ENCODE measurements at places on chromosomes 5 and 9.
A peak's percentile ranks its signal among the peaks of the same experiment; 100 is the strongest.

- no peak for DNase-seq
Measured at GRCh38 chr9:106868565-106868964, 5.6 kb downstream of the ZNF462 start.

GRCh38 chr9:35996358-35996970, 38.5 kb upstream of the OR2S2 start:
- DNase-seq, result peak; percentile 59

DNA sequence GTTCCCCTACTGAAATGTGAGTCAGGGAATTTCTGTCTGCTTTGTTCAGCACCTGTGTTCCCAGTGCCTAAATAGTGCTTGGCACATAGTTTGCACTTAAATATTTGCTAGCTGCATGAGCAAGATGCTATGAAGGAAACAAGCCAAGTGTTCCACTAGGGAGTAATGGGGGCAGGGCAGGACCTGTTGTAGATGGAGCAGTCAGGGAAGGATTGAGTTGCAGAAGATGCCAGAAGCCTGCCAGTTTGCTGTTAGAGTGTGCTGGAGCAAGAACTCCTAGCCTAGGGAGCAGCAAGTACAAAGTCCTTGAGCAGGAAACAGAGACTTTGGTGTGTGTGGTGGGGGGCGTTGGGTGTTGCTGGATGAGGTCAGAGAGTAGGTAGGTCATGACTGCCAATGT, 87.5 kb downstream of the DAB2IP start:
- DNase-seq, result no peak

DNA sequence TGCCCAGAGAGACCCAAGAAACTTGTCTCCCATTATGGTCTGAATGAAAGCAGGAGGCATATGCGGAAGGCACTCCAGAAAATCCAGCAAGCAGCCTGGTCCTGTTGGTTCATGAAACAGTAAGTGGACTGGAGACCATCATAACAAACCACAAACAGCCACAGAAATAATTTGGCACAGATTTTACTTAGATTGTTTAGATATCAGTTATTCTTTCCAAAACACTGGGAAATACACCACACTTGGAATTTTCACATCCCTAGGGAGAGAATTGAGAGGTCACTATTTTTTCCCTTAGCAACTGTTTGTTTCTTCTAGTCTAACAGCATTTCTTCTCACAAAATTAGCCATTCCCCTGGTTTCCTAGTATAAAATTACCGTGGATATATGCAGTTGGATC, 300.8 kb downstream of the OSTF1 start:
- no peak for DNase-seq

DNA sequence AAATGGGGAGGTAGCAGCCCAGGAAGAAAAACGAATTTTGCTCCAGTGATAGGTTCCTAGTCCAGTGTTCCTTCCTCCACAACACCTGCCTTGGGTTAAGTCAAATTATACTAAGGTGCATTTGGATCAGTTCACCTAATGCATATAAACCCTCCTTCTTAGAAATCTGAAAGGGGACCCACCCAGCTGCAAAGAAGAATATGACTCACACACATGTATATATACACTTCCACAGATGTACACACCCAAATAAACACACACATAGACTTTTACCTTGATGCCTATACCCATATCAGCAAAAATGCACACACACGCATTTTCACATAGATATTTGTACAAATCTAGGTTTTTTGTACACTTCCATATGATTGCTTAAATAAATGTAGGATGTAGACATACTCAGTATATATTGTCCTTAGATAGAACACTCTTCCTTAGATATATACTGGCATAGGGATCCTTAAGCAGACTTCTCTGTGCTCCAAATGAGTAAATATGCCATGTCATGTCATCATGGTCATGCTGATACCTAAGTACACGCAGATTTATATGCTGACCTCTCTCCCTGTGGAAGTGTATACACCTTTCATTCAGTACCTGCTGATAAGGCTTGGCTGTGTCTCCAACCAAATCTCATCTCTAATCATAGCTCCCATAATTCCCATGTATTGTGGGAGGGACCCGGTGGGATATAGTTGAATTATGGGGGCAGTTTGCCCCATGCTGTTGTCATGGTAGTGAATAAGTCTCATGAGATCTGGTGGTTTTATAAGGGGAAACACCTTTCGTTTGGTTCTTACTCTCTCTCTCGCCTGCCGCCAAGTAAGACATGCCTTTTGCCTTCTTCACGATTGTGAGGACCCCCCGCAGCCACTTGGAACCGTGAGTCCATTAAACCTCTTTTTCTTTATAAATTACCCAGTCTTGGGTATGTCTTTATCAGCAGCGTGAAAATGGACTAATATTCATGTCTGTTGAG, 10.2 kb downstream of the ADRB2 start:
- no peak for DNase-seq

GRCh38 chr9:127614961-127615360, 2.9 kb downstream of the STXBP1 start:
- no peak for DNase-seq

- no peak for DNase-seq
Measured at GRCh38 chr5:90386099-90386710, 23.4 kb downstream of the CETN3 start.

GRCh38 chr9:3758816-3759576, 233.2 kb upstream of the RFX3 start:
- no peak for DNase-seq

GRCh38 chr5:177509991-177510566, 453 bp upstream of the DOK3 start:
- DNase-seq, result no peak

- DNase-seq, result no peak
Measured at GRCh38 chr5:14213813-14214585, 70.9 kb downstream of the TRIO start.

- peak; percentile 37 for DNase-seq
Measured at GRCh38 chr5:132388244-132389050, 18.9 kb downstream of the SLC22A5 start.

DNA sequence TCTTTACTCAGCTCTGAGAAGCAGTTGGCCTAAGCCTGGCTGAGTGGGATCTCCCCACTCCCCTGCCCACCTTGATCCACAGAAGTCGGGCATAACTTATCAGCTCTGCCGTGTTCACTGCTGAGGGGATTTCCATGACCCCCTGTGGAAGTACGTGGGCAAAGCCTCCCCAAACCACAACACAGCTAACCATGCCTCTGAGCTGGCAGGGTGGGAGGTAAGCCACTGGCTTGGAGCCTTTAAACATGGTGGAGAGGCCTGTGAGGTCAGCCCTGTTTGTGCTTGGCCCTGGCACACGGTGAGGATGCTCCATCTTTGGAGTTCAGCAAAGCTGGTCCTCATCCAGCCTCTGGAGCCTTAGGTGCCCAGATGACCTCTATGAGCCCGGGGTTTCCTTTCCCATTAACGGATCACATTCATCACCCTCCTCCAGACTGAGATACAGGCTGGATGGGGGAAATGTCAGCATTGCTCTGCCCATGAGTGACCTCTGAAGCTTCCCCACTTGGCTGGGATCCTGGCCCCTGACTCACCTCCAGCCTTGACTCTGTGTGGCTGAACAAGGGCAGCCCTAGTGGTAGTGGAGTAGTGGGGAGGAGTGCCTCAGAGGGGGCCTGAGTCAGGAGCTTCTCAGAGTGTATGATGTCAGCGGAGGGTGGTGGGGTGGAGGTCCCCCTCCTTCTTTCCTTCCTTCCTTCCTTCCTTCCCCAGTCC, 6.2 kb downstream of the PDLIM4 start:
- DNase-seq, result peak; percentile 85

DNA sequence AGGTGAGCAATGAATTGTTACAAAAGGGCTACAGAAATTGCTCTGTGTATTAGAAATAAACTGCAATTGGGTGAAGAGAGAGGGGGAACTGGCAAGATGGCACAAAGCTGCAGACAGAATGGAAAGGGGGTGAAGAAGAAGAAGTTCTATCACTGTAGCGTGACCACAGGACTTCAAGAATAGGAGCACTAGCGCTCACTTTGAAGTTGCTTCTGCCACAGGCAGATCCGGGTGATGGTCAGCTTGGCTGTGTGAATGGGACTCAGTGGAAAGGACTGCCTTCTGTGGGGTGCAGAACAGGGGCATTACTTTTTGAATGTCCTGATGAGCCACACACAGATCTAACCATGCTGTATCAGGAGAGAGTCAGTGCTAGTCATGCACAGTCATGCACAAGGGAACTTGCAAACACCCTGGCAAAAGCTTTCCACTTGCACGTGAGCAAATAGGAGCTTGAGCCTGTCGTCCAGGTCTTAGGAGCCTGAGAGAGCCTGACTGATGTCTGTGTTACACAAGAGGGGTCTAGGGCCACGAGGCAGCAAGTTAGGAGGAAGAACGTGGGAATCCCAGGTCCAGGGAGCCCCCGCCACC, 16.3 kb downstream of the IL5 start:
- peak; percentile 10 for DNase-seq

DNA sequence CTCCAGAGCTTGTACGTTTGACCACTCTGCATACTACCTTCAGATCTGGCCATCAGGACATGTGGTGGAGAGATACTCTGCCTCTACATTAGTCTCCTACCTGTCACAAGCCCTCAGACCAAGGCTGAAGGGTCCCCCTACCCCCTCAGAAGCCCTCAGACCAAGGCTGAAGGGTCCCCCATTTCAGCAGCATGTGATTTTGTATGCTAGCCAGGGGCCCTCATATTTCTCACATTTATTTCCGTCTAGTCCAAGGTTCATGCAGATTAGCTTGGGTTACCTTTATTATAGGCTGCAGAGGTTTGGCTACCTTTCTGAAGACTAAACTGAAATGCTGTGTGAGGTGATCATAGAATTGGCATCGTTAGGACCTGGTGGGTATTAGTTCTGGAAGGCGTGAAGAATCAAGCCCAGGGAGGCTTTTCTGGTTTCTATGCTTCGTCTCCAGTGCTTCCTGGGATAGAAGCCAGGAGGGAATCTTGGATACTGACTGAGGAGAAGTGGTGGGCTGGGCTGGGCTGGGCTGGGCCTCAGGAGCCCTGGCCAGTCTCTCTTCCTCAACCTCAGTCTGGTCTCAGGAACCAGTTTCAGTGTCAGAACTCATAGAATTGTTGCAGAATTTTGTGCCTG, 2.8 kb downstream of the SMIM32 start:
- DNase-seq, result no peak

DNA sequence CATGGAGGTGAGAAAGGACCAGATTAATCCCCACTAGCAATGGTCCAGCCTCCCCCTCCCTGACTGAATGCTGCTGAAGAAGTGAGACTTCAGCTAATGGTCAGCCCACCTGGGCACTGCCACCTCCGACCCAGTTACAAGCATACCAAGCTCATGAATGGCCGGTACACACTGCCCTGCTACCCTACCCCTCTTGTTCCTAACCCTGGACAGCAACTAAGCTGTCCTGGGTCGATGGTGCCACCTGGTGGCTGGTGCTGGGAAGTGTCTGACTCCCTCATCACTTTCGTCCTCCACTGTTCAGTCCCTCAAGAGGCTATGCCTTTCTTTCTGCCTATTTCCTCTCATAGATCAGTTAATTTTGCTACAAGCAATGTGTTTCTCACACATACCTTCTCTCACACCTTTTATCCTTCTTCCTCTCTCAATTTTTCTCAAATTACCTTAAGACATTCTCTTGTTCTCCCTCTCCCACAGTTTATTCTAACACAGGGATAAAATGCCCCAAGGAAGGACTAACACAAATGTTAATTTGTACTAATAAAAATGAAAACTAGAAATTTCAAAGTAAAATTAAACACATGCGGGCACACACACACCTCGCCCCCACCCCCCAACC, 42.4 kb downstream of the PAX5 start:
- DNase-seq, result no peak

DNA sequence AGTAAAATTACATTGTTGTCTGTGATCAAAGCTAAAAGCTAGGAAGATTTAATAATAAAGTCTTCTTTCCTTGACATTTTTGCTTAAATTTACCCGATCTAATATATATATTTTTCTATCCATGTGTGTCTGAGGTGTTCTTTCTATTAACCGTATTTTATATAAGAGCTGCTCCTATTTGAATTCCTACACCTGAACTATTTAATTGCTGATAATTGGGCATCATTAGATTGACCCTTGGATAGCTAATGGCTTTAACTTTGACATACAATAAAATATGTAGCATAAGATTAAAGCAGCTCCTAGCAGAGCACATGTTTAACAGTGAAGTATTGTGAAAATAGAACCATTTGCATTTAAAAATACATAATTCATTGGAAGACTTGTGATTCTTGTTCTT, 792.7 kb downstream of the MAT2B start:
- DNase-seq, result no peak

GRCh38 chr9:91207397-91207728, 154.4 kb downstream of the AUH start:
- no peak for DNase-seq

DNA sequence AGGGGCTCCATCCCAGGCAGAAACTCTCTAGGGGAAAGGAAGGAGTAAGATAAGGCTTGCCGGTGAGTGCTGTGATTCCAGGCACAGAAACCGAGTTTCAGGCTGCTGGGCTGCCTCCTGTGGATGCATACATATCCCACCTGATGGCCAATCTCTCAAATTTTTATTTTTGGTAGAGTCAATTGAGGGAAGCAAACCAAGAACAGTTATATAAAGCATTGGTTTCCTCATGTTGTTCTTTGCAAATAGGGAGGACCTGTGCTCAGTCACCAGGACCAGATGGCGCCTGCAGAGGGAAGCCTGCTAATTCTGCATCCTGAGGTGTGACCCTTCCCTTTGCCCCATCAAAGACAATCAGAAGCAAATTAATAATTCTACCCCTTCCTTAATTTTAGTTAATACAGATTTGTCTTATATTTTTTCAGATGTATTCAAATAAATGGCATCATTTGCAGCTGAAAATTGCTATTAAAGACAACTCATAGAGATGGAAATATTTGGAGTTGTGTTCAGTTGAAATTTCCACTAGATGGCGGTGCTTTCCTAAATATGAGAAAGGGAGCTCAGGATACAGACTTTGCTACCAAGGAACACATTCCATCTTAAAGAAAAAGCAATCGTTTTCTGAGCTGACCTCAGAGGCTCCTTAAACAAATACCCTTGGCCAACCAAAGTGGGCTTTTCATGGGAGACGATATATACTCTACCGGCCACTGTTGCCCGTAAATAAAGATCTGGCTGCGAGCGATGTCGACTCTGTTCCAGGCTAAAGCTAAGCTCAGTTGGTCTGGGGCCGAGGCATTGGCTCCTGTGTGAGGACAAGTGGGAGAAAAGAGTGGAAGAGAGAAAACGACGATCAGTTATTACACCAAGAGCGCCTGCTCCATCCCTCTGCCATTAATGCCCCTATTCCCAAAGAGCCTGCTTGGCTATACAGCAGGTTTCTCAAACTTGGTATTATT, 225.7 kb upstream of the KLF9 start:
- peak; percentile 61 for DNase-seq

- DNase-seq, result peak; percentile 10
Measured at GRCh38 chr5:102921341-102922044, 166.4 kb downstream of the PAM start.

DNA sequence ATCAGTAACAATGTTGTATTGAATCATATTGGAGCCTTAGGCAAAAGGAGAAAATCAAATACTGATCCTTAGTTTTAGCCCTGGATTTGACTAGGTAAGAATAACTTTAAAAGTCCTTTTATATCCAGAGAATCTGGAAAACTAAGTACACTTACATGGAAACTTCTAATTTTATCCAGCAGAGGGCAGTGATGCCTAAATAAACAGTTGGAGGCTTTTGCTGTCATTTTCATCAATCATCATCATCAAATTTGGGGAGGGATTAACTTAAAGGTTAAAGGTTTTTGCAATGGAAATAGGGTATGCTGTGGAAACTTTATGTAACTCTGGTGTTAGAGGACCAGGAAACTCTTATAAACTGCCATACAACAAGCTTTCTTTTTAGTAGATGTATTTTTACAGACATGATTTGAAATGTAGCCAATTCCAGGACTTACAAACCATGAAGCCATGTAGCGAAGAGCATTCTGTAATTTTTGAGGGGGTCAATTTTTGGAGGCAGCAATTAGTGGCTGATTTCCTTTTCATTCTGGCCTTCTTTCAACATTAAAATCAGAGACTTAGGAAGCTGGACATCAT, 112.7 kb downstream of the OSTF1 start:
- DNase-seq, result peak; percentile 34

GRCh38 chr5:163339148-163339547, 98.2 kb upstream of the CCNG1 start:
- DNase-seq, result no peak

Data from HFFc6 (cell line).